ENCODE measurements at places on chromosomes 12 and 14.

DNA sequence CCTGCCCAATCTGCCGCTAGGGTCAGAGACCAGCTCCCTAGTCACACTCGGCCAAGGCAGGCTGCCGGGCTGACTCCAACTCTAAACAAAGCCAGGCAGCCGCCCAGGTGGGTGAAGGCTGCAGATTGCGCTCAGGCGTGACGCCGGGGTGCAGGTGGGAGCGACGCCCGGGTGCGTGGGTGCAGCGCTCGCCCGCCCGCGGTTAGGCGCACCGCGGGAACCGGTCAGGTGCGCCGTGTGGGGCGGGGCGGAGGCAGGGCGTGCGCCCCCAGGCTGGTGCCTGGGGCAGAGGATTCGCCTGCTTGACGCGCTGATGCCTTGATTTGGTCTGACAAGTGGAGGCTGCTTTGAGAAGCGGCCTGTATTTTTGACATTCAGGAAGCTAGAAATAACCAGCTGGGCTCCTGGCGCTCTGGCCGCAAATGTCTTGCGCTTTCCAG, 126.7 kb upstream of the HIF1A start:
- peak; percentile 18 for DNase-seq

- DNase-seq = no peak
Measured at GRCh38 chr12:49803693-49804450, 24.3 kb downstream of the NCKAP5L start.

DNA sequence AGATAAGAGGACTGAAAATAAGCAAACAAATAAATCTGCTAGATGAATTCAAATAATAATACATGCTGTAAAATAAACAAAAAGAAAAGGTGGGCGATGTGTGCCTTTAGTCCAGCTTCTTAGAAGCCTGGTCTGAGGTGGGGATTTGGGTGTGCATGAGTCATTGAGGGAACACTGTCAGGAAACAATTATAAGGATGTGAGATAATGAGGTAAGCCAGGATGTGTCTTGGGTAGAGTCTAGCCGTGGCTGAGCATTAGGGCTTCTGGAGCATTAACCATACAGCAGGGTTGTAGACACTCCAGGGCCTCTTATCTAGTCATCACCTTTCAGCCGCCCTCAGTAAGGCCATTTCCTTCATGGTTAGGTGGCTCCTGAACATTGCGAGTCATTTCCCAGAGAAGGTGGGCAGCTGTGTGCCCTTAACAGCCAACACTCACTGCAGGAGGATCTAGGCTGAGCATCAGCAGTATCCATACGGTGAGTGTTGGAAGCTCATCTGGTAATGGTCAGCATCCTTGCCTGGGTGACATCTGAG, 405.6 kb downstream of the GLT1D1 start:
- no peak for DNase-seq

DNA sequence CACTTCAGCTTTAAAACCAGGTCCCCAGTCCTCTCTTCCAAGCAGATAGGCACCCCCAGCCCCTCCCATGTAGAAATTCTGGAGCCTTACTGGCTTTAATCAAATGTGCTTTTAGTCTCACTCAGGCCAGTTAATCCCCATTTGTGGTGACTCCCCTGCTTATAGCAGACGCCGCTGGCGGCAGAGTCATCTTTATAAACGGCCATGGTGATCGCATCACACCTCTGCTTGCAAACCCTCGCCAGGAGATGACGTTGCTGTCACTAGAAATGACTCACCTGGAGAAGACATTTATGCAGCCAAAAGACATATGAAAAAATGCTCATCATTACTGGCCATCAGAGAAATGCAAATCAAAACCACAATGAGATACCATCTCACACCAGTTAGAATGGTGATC, 369.3 kb downstream of the VRK1 start:
- DNase-seq = no peak

DNA sequence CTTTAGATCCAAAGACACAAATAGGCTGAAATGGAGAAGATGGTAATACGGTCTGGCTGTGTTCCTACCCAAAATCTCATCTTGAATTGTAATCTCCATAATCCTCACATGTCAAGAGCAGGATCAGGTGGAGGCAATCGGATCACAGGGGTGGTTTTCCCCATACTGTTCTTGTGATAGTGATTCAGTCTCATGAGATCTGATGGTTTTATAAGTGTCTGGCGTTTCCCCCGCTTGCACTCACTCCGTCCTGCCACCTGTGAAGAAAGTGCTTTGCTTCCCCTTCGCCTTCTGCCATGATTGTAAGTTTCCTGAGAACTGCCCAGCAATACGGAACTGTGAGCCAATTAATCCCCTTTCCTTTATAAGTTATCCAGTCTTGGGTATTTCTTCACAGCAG, 1795.5 kb upstream of the FLRT2 start:
- DNase-seq = no peak

DNA sequence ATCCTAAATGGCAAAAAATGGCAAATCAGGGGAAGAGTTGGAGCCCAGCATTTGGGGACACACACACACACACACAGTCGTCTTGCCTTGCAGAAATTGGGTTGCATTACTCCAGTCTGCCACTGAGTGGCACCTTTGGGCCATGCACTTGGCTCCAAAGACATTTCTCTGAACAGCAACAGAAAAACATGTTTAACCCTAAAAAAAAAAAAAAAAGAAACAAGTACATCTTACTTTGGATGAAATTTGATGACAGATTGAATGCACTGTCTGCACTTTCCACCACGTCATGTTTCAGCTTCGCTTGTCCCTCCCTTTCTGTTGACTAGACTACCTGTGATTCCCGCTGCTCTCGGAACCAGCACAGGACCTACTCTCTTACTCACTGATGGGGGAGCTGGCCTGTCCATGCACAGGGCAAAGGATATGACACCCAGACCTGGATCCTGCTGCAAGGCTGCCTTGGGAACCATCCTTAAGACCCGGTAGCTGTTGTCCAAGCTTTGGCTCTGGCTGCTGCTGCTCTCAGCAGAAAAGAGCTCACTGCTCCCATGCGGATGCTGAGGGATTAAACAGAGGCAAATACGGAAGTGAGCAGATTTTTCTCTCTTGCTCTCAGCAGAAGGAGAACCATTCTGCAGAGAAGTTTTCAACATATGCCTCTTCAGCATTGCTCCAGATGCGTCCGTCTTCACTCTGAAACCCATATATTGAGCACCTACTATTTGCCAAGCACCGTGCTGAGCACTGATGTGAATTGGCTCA, 376.8 kb downstream of the DPF3 start:
- peak; percentile 82 for DNase-seq

DNA sequence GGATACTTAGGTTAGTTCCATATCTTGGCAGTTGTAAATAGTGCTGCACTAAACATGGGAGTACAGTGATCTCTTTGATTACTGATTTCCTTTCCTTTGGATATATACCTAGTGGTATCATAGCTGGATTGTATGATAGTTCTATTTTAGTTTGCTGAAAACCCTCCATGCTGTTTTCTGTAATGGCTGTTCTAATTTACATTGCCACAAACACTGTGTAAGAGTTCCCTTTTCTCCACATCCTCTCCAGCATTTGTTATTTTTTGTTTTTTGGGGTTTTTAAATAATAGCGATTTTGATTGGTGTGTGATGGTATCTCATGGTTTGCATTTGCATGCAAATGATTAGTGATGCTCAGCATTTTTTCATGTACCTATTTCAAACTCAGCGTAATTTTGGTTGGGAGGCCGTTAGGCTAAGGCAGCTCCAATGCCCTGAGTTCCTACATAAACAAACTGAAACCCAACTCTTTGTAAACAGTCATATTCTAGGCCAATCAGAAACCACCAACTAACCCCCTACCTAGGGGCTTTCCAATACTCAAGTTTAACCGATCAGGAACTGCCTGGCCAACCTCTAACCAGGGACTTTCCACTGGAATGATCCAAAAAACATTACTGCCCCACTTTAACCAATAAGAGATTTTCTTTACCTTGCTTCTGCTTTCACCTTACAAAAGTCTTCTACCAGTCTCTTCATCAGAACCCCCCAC, 171.6 kb downstream of the FBXL14 start:
- no peak for DNase-seq

DNA sequence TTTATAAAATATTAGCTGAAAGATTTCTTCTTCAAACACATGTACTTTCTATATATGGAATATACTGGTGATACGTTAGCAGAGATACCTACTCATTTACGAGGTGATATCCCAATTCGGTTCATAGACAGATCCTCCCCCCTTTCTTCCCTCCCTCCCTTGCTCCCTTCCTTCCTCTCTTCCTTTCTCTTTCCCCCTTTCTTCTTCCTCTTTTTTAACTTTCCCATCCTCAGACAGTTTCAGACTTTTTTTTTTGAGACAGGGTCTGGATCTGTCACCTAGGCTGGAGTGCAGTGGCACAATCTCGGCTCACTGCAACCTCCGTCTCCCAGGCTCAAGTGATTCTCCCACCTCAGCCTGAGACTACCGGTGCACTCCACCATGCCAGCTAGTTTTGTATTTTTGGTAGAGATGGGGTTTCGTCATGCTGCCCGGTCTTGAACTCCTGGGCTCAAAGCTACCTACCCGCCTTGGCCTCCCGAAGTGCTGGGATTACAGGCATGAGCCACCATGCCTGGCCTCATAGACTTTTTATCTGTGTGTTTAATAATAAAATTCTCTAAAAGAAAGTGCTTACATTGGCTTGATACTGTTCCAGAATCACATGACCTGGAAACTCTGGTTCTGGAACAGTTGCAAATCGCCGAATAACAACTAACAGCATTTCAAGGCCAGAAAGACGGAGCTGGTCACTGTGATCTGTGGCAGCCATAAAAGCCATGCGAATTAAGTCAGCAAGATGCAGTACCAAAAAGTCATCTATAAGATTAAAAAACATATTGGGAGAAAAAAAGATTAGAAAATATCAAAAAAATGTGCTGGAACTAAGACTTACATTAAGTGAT, 99.2 kb downstream of the HEATR5A start:
- no peak for DNase-seq

DNA sequence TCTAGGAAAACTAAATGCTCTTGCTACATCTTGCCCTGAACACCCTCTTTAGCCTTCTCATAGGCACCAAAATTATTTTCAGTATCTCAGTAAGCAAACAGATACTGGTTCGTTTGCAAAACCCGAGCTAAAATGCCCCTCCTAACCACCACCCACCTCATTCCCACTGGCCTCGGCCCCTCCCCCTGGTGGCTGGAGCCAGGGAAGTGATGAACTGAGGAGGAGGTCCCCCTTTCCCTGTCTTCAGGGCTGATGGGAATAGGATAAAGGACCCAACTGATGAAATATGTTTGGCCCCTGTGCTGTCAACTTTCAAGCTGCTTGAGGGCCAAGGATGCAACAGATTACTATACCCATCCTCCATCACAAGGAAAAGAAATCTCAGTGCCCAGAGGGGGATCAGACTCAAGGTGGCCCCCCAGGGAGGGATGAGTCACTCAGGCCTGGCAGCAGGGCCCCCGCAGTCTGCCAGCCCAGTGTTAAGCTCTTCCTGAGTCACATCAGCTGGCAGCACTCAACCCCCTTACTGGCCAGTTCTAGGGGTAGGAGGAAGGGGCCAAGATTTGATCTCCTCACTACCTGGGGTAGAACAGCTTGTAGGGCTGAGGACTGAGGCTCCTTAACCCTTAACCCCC, 1.7 kb downstream of the ANKRD52 start:
- no peak for DNase-seq

DNA sequence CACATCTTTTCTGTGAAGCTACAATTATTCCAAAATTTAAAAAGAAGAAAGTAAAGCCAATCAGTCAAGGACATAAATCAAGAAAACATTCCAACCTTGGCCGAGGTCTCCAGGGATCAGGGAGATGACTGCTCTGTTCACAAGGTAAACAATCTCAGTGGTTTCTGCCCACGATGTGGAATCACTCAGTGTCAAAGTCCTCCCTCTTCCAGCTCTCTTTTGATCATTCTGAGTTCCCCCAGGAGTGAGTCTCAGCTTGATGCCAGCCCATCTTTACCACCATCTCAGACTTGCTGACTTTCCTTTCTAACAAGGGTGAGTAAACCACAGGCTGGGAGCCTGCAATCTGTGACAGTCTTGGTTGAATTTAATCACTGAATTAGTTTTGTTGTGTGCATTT, 4.8 kb upstream of the SERPINA9 start:
- no peak for DNase-seq

- DNase-seq = no peak
Measured at GRCh38 chr14:62673014-62673755, 372.1 kb downstream of the KCNH5 start.

GRCh38 chr12:75712223-75712622, 200.8 kb upstream of the KRR1 start:
- DNase-seq = no peak

GRCh38 chr14:81298122-81298521, 77.4 kb upstream of the GTF2A1 start:
- DNase-seq = no peak

DNA sequence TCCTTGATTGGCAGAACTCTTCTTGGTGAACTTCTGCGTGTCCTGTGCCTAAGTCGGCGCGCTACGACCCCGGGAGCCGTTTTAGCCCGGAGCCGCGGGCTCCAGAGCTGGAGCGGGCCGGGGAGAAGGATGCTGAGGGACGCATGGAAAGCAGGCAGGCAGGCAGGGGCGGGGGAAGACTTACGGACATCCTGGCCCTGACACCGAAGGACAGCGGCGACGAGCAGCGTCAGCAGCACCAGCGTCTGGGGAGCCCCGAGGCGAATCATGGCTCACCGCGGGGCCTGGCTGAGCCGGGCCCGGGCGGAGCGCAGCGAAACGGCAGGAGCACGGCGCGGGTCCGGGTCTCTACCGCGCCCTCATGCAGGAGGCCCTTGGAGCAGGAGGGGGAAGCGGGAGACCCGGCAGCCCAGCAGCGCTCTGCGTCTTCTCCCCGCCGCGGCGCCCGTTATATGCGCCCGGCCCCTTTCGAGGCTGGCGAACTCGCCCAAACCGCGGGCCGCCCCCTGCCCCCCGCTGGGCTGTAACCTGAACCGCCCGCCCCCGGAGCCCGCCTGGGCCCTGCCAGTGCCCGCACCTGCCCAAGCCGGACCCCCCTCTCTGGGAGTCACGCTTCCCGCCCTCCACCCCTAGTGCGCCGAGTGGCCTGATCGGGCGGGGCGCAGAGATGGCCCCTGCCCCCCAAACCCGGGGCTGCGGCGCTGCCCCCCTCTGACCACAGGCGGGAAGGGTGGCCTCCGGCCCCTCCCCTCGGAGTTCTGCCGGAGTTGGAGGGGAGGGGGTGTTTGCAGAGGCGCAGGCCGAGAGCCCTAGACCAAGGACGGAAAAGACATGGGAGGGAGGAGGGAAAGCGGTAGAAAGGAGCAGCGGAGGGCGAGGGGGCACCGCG, at the start of gene COL2A1:
Gene COL2A1, minus strand, starts transcription at position 424 of the 889 bp plus-strand sequence. Its CDS starts 155 bp downstream, at position 269.
- no peak for DNase-seq

GRCh38 chr14:56304456-56304855, 186.2 kb downstream of the PELI2 start:
- no peak for DNase-seq

- no peak for DNase-seq
Measured at GRCh38 chr14:87935081-87935828, 57.7 kb downstream of the GALC start.

- no peak for DNase-seq
Measured at GRCh38 chr12:75205558-75205957, 4.1 kb downstream of the KCNC2 start.

GRCh38 chr12:8819666-8819980, 2.8 kb upstream of the A2ML1 start:
- DNase-seq = no peak

DNA sequence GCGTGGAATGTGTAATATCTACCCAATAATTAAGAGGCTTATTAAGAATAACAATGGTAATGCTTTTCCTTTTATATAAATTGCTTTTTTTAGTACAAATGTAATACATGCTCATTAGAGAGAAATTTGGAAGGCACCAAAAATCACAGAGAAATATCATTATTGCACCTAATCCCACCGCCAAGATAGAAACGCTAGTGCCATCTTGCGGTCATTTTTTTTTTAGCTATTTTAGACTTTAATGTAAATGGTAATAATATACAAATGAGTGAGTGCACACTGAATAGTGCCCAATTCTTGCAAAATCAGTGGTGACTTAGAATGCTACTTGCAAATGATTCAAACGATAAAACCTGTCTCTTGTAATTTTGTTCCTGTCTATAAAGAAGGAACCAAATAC, 576.8 kb upstream of the TMEM132C start:
- no peak for DNase-seq
